Nasal cavity respiratory epithelium epithelial cell of viscerocranial mucosa (primary cell): ENCODE measurements at places on chromosomes 6 and 20. TPM values are rescaled to one million over a fixed set of nuclear protein-coding genes. Genes with fewer than 3 reads are reported as not detected.

The BEND3 gene
- total RNA-seq, result 5.1 and 11.2 TPM in 2 replicates

The SNTA1 gene
- total RNA-seq, result 5.5 and 9.2 TPM in 2 replicates

The OLIG3 gene
- total RNA-seq, result not detected in 2 replicates

The ABCC10 gene
- 12.0 and 22.3 TPM in 2 replicates for total RNA-seq

The TRDN gene
- not detected in 2 replicates for total RNA-seq

The ID4 gene
- total RNA-seq, result 1.6 and 13.3 TPM in 2 replicates

The PRL gene
- not detected in 2 replicates for total RNA-seq

The KHDRBS2 gene
- not detected in 2 replicates for total RNA-seq

The SH3BGRL2 gene
- 12.2 and 24.3 TPM in 2 replicates for total RNA-seq

The VWA7 gene
- 0.34 and 1.00 TPM in 2 replicates for total RNA-seq

The PPP1R3G gene
- 0.34 and 0.93 TPM in 2 replicates for total RNA-seq

The SLPI gene
- total RNA-seq, result 458 and 1,147 TPM in 2 replicates

The KIF25 gene
- total RNA-seq, result not detected in 2 replicates

The SLC26A8 gene
- not detected in 2 replicates for total RNA-seq

The ACTL10 gene
- 1.4 and 1.7 TPM in 2 replicates for total RNA-seq

The FKBP1C gene
- total RNA-seq, result 0.34 and 0.93 TPM in 2 replicates

The TNF gene
- total RNA-seq, result under 0.01 and 0.07 TPM in 2 replicates

The ADAM33 gene
- total RNA-seq, result not detected in 2 replicates

The TUBE1 gene
- total RNA-seq, result 53.2 and 55.4 TPM in 2 replicates

The SRC gene
- total RNA-seq, result 14.4 and 63.5 TPM in 2 replicates

The SGK2 gene
- total RNA-seq, result under 0.01 and 0.93 TPM in 2 replicates

The ASIP gene
- not detected in 2 replicates for total RNA-seq

The EYS gene
- 0.43 TPM in 1 of 2 replicates, not detected in the other for total RNA-seq

The TFEB gene
- total RNA-seq, result 6.5 and 13.6 TPM in 2 replicates

The SLC17A4 gene
- total RNA-seq, result not detected in 2 replicates

The RBM24 gene
- total RNA-seq, result 0.93 and 1.4 TPM in 2 replicates
